ENCODE measurements at places on chromosomes 16 and 17.

DNA sequence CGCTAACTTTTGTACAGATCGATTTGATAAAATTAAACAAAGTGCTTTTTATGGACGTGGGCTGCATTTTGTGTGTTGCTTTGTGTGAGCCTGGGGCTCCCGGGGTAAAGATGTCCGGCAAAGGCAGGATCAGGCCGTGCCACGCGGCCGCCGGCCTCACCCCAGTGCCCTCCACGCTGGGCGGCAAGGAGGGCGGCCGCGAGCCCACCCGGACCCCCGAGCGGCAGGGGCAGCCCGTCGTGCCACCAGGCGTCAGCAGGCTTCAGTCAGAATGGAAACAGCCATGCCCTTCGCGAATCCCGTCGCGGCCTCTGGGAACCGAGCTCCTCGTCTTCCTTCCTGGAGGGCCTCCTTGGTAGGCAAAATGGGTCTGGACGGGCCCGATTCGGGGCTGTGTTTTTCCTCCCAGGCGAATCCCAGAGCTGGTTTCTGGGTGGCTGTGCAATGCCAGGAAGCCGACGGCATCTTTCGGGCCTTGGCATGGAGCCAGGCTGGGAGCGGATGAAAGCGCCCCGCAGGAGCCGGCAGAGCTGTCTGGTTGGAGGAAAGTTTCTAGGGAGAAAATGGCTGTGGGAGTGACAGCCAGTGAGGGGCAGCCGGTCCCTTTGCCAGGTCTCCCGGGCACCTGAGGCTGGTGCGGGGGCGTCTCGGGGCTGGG, 5.5 kb downstream of the SOX8 start:
- no peak for DNase-seq
- no peaks in the 10 kb centered on the region for H3K36me3 ChIP-seq
- no peak overlapping the region for H3K4me3 ChIP-seq
- H3K27ac ChIP-seq: no peak overlapping the region

DNA sequence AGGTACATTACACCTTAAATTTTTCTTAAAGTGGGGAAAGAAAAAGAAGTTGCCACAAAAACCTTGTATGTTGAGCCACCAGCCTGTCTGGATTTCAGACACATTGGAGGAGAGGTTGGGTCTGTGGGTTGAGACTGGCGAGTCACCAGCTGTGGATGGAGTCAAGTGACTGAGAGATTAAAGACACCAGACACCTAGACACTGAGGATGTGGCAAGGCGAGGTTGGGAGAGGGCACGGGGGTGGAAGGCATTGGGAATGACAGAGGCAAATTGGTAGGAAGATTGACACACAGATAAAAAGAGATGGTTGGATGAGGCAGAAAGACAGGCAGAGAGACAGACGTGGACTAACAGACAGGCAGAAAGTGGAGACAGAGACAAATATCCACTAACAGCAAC, 49.6 kb downstream of the KCNJ12 start:
- no peak overlapping the region for H3K4me3 ChIP-seq
- no peaks in the 10 kb centered on the region for H3K4me1 ChIP-seq
- H3K27ac ChIP-seq: no peak overlapping the region
- no peaks in the 10 kb centered on the region for H3K27me3 ChIP-seq

DNA sequence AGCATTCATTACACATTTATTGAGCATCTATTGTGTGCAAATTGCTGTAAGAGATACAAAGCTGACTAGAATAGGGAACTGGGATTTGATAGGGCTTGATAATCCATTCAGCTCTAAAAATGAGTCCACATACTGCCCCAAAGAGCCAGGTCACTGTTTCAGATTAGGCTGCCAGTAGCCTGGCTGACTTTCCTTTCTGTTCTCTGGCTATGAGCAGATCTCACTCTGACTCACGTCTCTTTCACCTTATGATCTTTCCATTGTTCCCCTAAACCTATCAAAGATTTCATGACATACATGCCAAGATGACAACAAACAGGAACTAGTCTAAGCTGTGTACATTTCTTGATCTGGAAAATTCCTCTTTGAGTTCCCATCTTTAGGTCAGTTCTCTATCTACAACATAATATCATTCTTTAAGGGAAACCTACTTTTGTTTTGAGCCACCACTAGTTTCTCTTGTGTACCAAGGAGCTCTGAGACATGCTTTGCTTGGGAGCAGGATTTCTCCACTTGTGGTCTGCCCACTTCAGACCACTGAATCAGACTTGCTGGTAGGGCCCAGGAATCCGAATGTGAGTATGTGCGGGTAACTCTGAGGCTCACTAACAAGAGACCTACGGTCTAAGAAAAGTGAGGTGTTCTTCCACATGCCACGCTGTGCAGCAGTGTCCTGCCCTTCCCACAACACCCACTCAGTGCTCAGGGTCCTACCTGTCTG, 40.9 kb upstream of the ICAM2 start:
- DNase-seq: no peak
- no peak overlapping the region for H3K27ac ChIP-seq
- H3K4me3 ChIP-seq: no peak overlapping the region
- no peaks in the 10 kb centered on the region for H3K27me3 ChIP-seq
- peaks cover 34% of the 10 kb centered on the region for H3K36me3 ChIP-seq

GRCh38 chr17:53463363-53463762, 359.4 kb upstream of the KIF2B start:
- peaks cover 10% of the 10 kb centered on the region for H3K27me3 ChIP-seq
- DNase-seq: no peak
- no peaks in the 10 kb centered on the region for H3K4me1 ChIP-seq
- H3K36me3 ChIP-seq: no peaks in the 10 kb centered on the region

DNA sequence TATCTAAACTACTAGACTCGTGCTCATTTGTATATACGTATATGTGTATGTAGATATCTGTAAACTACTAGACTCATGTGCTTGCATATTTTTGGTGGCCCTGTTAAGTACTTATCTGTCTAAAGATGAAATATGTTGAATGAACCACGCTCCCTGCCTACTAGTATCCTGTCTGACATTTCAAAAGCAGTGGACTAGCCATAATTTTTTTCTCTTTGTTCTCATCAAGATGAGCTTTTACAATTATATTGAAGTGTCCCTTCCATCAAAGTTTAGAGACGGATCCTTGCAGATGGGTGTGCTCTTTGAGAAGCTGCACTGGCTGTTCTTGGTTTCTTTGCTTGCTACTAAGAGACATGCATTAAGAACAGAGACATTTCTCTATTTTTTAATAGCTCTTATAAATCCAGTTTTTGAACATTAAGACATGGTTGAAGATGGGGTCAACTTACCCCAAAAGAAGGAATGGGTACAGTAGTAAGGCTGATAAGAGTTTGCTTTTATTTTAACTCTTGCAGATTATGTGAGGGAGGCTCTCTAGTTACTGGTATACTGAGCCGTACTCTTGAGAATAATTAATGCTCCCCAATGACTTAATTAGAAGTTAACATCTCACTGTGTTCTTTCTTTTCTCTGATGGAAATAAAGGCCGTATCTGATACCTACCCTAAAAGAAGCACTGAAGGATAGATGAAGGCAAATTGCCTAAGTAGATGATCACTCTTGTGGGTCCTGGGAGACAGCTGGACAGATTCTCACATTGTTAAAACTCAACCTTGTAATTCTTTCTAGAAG, 3.4 kb downstream of the CNTNAP4 start:
- no peak for DNase-seq
- H3K27me3 ChIP-seq: no peaks in the 10 kb centered on the region
- no peak overlapping the region for H3K4me3 ChIP-seq

DNA sequence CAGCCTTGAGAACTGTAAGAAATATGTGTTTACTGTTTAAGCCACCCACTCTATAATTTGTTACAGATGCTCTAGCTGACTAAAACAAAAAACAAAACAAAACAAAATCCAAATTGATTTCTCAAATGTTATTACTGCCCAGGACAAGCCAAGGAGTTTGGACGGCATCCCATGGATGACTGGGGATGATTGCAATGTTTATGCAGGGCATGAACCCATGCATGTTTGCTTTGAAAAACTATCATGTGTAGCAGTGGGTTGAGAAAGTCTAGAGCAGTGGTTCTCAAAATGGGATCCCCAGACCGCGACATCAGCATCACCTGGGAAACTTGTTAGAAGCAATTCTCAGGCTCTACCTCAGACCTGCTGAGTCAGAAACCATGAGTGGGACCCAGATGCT, 223.2 kb upstream of the PSMD7 start:
- DNase-seq: no peak
- H3K36me3 ChIP-seq: no peaks in the 10 kb centered on the region
- H3K27ac ChIP-seq: no peak overlapping the region
- H3K27me3 ChIP-seq: no peaks in the 10 kb centered on the region

DNA sequence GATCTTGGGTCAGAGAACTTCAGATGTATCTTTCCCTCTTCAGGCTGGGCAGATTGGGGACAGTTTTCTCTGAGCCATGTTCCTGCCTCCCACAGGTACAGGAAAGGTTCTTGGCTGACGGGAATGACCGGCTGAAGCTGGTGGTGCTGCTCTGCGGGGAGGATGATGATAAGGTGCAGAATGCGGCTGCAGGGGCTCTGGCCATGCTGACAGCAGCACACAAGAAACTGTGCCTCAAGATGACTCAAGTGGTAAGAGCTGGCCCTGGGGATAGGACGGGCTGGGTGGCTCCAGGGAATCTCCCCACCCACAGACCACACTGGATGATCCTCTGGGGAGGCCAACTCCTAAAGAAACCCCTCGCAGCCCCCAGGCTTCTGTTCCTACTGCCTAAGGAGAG, 10.9 kb downstream of the SLC35G3 start:
- H3K4me3 ChIP-seq: no peak overlapping the region
- H3K36me3 ChIP-seq: no peaks in the 10 kb centered on the region
- no peaks in the 10 kb centered on the region for H3K4me1 ChIP-seq
- no peaks in the 10 kb centered on the region for H3K27me3 ChIP-seq
- no peak overlapping the region for H3K27ac ChIP-seq

GRCh38 chr16:35794896-35795295, 2335.5 kb downstream of the TP53TG3F start:
- no peak for DNase-seq
- no peaks in the 10 kb centered on the region for H3K36me3 ChIP-seq
- no peaks in the 10 kb centered on the region for H3K4me1 ChIP-seq
- no peak overlapping the region for H3K4me3 ChIP-seq

DNA sequence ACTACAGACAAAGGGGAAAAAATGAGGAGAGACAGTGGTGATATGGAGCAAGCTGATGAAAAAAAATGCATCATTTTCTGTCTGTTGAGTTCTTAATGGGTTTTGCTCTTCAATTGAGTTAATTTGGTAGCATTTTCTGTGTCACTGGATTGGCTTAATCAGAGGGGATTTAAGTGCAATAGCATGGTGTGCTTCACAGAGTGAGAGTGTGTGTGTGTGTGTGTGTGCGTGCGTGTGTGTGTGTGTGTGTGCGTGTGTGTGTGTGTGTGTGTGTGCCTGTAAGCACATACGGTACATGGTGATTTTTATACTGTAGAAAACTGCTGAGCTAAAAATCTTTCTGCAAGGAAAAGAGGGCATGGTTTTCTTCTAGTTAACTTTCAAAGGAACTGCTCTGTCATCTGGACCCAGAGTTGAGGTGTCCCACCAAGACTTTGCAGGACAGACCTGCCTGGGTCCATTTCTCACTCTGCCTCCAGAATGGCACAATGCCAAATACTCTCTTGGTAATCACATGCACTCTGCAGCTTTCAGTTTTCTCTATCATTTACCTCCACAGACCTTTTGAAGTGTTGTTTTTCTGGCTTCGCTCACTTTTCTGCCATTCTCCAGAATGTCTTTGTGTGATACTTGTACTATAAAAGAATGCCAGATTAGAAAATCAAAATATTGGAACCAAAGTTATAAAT, 952.6 kb upstream of the SOX9 start:
- peaks cover 8% of the 10 kb centered on the region for H3K4me1 ChIP-seq
- no peak overlapping the region for H3K4me3 ChIP-seq
- DNase-seq: no peak
- no peaks in the 10 kb centered on the region for H3K36me3 ChIP-seq
- H3K27me3 ChIP-seq: no peaks in the 10 kb centered on the region

- peaks cover 8% of the 10 kb centered on the region for H3K4me1 ChIP-seq
- no peaks in the 10 kb centered on the region for H3K36me3 ChIP-seq
- no peaks in the 10 kb centered on the region for H3K27me3 ChIP-seq
- DNase-seq: peak; percentile 85
- H3K4me3 ChIP-seq: peak overlapping the region; percentile 46
Measured at GRCh38 chr17:44307387-44308186, 814 bp upstream of the RUNDC3A start.

GRCh38 chr16:86671486-86672178, 93.3 kb downstream of the FOXL1 start:
- H3K36me3 ChIP-seq: no peaks in the 10 kb centered on the region
- DNase-seq: no peak
- H3K4me3 ChIP-seq: no peak overlapping the region

DNA sequence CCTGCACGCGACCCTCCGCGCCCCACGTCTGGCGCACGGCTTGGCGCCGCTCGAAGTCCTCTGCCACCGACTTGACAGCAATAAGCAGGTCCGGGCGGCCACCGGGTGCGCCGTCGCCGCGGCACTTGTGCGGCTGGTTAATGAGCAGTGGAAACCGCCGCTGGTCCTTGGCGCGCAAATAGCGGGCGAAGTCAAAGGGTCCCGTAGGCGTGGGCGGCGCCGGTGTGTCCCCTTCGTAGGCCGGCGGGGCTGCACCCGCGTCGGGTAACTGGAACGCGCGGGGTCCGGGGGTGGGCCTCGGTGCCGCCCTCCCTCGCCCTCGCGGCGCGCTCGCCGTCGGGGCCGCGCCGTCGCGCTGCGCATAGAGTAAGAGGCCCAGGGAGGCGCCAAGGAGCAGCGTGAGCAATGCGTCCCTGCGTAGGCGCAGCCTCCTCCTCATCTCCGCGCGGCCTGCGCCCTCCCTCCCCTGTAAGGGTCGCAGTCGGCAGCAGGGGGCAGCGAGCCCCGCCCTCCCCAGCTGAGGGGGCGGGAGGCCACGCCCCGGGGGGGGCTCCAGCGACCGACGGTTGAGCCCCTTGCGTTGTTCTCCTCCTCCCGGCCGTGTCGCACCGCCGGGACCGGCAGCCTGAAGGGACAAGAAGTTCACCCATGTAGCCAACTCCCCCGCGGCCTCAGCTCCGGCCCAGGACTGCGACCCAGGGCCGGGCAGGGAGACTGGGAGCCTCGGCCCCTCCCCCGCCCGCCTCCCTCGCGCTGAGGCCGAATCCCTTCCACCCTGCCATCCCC, 558 bp downstream of the B3GNT9 start:
- DNase-seq: no peak
- no peaks in the 10 kb centered on the region for H3K4me1 ChIP-seq
- peak overlapping the region; percentile 57 for H3K4me3 ChIP-seq
- peaks cover 3% of the 10 kb centered on the region for H3K36me3 ChIP-seq
- peak overlapping the region; percentile 38 for H3K27ac ChIP-seq

All from pancreas (tissue), 10 donors.